Smooth muscle cell of the brain vasculature (primary cell): ENCODE measurements at places on chromosomes 12 and 14.

- no peak for DNase-seq
Observed at GRCh38 chr14:83863042-83863774, 1666.7 kb upstream of the FLRT2 start.

DNA sequence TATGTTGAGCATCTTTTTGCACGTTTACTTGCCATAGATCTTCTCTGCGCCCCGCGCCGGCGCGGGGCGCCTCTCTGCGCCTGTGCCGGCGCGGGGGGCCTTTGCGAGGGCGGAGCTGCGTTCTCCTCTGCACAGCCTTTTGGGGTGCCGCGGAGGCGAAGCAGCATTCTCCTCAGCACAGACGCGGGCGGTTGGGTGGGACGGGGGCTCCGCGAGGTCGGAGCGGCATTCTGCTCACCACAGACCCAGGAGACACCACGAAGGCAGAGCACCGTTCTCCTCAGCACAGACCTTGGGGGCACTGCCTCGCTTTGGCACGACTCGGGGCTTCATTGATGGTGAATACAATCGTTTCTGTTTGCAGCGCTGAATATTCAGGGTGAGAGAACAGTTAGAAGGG is 28.5 kb upstream of the ANHX start:
- DNase-seq: no peak

- no peak for DNase-seq
Observed at GRCh38 chr12:108814462-108815211, 42.7 kb downstream of the SSH1 start.

DNA sequence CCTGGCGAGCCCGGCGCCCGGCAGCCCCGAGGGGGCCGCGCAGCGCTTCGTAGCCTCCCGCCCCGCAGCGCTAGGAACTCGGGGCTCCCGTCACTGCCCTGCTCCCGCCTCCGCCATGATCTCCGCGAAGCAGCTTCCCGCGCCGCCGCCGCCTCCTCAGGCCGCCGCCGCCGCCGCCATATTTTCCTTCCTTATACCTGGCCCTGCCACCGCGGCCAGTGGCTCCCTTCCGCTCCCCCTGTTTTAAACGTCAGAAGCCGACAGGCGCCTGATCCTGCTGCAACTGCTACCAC is 286 bp downstream of the PPP4R3A start:
- DNase-seq: no peak

GRCh38 chr12:99142651-99143050 is 497.6 kb downstream of the APAF1 start:
- no peak for DNase-seq

GRCh38 chr12:114921781-114922180 is 237.8 kb upstream of the TBX3 start:
- DNase-seq: no peak

- no peak for DNase-seq
Observed at GRCh38 chr14:99756796-99757195, 36.4 kb upstream of the EML1 start.

- no peak for DNase-seq
Observed at GRCh38 chr14:68040633-68041369, 221.2 kb downstream of the RAD51B start.

DNA sequence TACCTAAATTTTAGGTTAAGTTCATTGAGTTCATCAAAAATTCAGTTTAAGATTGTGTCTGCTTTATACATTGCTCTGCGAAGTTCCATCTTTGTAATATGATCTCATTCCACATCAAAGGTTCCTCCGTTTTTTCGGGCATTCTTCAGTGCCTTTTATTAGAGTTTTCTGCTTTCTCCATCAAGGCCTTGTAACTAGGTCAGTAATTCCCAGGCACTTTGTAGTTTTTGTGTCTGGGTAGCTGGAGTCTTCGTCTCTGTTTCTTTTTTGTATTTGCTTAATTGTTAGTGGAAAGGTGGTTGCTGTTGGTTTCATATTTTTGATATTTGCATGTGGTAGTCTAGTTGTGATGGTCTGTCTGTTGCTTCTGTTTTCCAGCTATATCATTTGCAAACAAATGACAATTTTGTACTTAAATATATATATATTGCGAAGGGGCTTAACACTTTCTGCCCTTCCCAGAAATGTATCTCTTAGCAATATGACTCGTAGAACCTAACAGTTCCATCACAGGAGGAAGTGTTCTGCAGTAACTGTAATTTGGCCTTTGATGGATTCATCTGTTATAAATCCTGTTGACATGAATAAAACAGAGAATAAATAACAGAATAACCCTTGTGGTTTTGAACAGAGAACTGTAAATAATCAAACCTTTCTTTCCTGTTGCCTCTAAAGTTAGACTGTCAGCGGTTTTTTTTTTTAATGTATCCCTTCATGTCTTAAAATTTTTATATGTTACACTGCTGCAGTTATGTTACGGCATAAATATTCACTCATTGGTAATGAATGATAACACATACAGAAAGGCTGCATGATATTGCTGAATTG is 88.4 kb upstream of the DYNC1H1 start:
- no peak for DNase-seq

GRCh38 chr14:38042322-38042721 is 165.4 kb upstream of the SSTR1 start:
- peak; percentile 3 for DNase-seq

GRCh38 chr12:123253641-123254459 is 17.8 kb downstream of the CDK2AP1 start:
- DNase-seq: no peak

GRCh38 chr14:39673734-39674133 is 241.5 kb upstream of the FBXO33 start:
- DNase-seq: no peak

DNA sequence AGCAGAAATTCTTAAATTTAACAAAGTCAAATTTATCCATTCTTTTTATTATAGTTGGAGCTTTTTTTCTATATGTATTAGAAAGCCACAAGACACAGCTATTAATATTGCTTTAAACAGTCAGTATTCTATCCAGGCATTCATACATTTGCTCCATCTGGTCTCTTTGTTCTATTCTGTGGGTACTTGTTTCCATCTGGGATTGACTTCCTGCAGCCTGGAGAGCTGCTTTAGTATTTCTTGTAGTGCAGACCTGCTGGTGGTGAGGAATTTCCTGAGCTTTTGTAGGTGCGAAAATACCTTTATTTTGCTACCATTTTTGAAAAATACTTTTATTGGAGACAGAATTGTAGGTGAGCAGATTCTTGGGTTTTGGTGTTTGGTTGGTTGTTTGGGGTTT is 29.0 kb downstream of the CCDC60 start:
- DNase-seq: no peak

DNA sequence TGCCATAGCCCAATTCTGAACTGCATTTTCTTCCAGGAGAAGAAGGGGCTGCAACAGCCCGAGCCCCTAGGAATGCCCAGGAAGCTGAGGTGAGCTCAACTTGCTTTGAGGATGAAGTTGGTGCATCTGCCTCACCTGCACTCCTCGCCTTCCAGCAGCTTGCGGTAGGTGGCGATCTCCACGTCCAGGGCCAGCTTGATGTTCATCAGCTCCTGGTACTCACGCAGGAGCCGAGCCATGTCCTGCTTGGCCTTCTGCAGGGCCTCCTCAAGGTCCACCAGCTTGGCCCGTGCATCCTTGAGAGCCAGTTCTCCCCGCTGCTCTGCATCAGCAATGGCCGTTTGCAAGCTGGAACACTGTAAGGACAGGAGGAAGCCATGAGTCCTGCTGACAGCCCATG is 6.0 kb downstream of the KRT75 start:
- no peak for DNase-seq

GRCh38 chr12:90682398-90682797 is 272.6 kb downstream of the CCER1 start:
- peak; percentile 10 for DNase-seq

GRCh38 chr12:100824476-100824875 is 29.9 kb downstream of the ANO4 start:
- DNase-seq: no peak

- no peak for DNase-seq
Observed at GRCh38 chr12:90084018-90084417, 375.4 kb upstream of the ATP2B1 start.

DNA sequence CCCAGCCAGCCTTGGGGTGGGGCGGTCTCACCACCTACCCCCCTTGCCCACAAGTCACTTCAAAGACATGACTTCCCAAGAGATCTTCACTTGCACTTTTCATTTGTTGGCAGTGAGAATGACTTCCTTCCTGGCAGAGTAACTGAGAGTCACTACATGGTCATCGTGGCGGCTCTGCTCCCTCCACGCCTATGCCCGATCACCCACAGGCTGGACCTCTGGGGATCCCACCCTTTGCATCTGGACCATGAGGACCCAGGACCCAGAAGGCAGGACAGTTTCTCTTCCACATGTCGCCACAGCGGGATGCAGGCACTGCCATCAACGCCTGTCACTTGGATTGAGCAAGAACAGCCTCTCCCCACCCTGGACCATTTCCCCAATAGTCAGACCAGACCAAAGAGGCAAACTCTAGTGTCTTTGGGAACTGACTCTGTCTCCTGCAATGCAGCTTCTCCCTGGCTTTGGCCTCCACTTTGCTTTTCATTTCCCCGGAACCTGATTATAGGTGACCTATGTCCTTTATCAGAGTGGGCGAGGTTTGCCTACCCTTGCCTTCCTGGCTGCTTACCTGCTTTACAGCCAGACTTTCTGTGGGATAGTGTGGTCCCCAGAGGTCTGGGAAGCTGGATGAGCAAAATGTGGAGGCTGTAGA is 3.6 kb downstream of the VDR start:
- DNase-seq: no peak

- no peak for DNase-seq
Observed at GRCh38 chr14:30132196-30132595, 204.5 kb upstream of the PRKD1 start.

- no peak for DNase-seq
Observed at GRCh38 chr12:101044512-101045059, 165.5 kb downstream of the SLC5A8 start.

- no peak for DNase-seq
Observed at GRCh38 chr12:75938189-75938588, 93.4 kb downstream of the PHLDA1 start.

DNA sequence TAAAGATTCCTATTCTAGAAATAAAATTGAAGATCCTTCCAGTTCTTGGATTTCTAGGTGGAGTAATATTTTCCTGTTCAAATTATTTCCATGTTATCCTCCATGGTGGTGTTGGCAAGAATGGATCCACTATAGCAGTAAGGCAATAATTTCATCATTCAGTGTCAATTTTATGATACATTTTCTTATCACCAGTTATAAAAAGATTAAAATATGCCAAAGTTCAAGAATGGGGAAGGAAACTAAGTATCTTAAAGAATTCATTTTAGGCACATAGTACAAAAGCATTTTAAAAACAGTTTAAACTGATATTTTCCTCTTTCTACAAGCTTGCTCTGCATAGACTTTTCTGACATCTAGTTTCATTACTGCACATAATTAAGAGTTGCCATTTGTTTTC is 19.1 kb downstream of the SYCP3 start:
- no peak for DNase-seq

- no peak for DNase-seq
Observed at GRCh38 chr12:225012-225411, 11.1 kb upstream of the SLC6A12 start.

DNA sequence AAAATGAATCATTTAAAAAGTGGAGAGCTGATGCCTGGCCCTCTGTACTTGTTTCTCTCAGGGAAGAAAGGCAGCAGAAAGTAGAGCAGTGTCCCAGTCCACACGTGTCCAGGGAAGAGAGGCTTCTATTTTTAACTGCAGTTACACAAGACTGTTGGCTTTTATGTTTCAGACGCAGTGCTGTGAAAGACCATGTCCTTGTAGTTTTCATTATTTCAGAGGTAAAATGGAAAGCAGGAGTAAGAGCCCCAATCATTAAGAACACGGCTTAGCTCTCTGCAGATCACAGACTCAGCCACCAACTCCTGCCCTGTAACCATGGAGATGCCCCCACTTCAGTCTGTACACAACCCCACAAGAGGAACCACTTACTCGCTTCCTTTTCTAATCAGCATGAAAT is 336.3 kb downstream of the DAD1 start:
- no peak for DNase-seq

GRCh38 chr14:103802356-103802755 is 45.0 kb downstream of the PPP1R13B start:
- DNase-seq: no peak

- DNase-seq: no peak
Observed at GRCh38 chr14:48373981-48374380, 698.6 kb upstream of the MDGA2 start.

DNA sequence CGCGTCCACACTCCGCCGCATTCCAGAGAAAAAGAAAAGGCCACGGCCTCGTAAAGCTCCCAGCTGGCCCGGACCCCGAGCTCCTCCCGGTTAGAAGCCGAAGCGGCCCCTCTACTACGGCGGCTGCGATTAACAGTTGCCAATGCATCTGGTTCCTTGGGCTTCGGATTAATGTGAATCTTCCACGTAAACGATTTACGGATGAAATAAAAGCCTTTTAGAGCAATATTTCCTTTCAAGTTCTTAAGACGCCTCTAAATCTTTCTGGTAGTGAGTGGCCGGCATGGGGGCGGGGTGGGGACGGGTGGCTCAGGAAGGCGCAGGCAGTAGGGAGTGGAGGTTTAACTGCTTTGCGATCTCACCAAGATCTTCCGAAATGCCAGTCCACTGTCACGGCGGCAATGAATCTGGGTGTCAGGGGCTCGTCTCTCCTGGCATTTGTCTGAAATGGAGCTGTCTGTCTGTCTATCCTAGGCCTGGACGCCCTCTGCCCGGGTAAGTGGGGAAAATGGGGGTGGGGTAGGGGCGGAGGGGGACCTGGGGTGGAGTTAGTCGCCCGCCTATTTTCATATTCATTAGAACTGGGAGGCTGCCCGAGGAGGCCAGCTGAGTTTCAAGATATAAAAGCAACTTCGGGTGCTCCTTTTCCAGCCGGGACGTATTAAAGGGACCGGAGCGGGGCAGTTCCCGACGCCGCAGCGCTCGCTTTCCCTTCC is 413 bp upstream of the ALX1 start:
- DNase-seq: peak; percentile 26

GRCh38 chr14:59534361-59534987 is 42.1 kb downstream of the CCDC175 start:
- no peak for DNase-seq
